ENCODE measurements at places on chromosomes 5 and 9.

DNA sequence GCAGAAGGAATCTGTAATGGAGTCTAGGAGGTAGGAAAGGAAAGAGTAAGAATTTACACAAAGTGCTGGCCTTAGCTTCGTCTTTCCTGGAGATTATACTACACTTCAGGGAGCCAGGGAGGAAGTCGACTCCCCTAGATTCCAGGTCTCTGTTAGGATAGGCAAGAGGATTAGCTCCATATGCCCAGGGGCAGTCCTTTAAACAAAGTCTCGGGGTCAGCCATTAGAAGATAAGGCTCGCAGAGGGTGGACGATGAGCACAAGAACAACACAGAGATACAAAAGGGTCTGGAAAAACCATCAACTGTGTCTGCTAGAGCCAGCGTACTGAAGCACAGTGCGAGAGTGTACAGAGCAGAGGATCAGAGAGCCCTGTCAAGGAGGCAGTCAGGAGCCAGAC lies 344.7 kb upstream of the TNC start:
- no peak for DNase-seq

- no peak for DNase-seq
These were observed 621 bp downstream of the FYB1 start for GRCh38 chr5:39218482-39219402.

DNA sequence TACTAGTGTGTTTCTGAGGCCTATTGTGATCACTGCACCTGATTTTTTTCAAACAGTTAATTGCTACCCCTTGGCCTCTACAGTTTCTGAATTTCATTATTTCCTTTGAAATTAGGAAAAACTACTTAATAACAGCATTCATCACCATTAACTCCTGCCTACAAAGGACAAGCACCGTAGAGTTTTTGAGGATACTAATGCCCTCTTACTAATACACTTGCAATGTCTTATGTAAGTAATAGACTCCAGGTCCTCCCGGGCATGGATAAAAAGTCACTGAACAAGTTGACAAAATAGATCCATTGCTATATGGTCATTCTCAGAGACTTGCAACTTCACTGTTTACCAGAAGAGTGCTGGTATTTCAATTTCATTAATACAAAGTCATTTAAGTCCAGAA lies 1172.5 kb downstream of the CDH12 start:
- DNase-seq, result no peak

DNA sequence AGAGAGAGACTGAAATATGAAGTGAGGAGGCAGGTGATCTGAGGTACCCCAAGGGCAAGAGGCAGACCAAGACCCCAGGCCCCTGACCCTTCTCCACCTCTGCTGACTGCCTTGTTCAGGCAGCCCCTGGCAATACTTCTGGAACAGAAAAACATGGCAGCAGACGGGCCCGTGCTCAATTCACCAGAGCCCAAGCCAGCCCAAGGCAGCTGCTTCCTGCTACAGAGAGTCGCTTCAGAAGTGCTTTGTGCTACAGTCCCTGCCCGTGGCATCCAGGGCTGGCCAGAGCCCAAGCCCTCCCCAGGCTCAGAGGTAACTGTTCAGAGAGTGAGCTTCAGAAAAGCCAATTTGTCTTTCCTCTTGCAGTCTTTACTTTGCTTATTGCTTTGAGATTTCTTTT lies 151.4 kb upstream of the FSTL4 start:
- DNase-seq, result no peak

DNA sequence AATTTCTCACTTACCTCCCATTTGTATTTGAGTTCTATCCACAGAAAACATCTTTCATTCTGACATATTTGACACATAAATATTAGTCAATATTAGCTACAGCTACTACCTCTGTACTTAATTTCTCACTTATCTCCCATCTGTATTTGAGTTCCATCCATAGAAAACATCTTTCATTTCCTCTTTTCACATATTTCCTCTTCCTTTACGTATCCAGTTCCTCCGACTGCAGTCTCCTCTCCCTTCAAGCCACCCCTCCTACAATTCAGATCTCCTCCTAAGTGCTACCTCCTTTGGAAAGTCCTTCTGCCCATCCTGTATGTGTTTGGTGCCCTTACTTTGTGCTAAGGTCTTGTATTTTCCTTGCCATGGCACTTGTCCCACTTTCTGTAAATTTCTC lies 1.6 kb downstream of the SREK1IP1 start:
- DNase-seq, result no peak

- DNase-seq, result no peak
These were observed 30.2 kb downstream of the TGFBI start for GRCh38 chr5:136058972-136059354.

DNA sequence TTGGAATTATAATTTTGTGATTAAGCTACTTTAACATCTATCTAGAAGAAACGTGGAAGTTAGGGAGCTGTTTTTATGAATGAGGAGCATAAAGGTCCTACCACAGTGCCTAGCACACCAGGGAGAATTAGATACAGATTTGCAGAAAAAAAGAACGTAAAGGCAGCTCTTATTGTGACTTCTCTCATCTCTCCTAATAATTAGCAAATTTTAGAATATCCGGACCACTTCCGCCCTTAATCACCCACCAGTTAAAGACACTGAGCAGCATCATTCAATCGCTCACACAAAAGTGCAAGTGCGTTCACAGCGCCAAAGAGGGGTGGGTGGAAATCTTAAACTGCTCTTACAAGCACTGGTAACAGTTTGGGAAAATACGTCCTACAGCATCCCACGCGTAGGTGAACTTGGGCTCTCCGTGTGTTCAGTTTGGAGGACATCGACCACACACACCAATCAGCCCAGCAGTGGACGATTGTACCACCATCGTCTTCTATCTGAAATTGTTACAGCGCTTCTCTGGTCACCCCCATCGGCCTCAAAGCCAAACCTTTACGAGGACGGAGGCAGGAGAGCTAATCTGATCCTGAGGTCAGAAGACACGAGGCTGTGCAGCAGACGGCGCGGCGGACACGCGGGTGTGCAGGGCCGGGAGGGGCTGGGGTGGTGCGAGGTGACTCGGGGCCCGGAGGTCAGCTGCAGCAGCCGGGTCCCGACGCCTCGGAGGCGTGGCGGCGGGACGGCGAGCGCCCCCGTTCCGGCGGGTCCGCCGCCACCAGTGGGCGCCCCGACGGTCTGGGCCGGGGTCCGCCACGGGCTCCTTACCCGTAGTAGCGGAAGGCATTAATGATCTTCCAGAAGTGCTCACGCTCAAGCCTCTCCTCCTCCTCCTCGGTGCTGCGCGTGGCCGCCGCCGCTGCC lies 646 bp downstream of the CARNMT1 start:
- DNase-seq, result peak; percentile 82

GRCh38 chr5:80959138-80959537 lies 1.0 kb upstream of the RASGRF2 start:
- DNase-seq, result no peak

DNA sequence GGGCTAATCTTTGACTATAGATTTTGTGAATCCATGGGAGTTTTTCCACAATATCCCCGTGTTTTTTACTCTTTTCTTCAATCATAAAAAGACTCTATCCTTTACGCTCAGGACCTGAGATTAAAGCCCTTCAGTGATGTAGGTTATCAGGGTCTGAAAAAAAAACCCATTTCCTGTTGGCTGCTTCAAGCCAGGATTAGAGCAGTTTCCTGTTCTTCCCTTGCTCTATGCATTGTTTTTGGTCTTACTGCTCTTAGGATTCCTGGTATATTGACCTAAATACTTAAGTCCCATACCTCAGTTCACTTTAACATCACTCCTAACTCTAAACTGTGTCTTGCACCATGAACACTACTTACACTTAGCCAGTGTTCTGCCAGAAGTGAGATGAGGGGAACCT lies 319.3 kb upstream of the CHD1 start:
- no peak for DNase-seq

- no peak for DNase-seq
These were observed 29.0 kb upstream of the GOLM1 start for GRCh38 chr9:86128235-86128822.
